ENCODE measurements at places on chromosomes 13 and 19.

DNA sequence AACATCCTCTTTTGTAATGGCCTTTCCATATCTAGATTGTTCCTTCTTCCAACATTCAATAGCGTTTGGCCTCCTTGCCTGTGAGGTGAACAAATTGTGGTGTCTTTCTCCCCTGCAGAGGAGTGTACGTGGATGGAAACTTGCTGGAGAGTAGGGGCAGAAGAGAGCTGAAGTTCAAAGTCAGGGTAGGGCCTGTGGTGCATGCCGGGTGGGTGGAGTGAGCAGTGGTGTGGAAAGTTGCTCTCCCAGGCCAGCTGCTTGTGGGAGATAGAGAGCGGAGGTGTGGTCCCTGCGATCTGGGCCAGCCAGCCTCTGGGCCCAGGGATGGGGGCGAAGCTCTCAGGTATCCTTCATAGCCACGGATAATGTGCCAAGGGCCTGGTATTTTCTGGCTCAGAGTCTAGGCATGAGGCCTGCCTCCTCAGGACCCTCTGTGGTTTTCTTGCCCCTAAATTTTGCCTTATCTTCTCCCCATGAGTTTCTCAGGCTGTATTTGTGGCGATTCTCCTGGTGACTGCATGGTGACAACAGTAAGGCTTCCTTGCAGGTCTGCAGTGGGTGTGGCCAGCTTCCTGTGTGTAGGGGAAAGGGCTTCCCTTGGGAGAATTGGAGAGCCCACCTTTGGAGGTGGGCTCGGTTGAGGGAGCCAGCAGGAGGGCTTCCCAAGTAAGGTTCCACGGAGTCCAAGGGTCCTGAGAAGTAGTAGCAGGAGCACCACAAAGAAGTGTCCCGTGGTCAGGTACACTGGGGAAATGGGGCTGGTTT, 6.7 kb downstream of the RGCC start:
- no peak for ATAC-seq

GRCh38 chr13:34672631-34673030, 269.4 kb upstream of the NBEA start:
- no peak for ATAC-seq

GRCh38 chr19:9847087-9847671, 12.1 kb downstream of the PIN1 start:
- ATAC-seq: peak; percentile 81

DNA sequence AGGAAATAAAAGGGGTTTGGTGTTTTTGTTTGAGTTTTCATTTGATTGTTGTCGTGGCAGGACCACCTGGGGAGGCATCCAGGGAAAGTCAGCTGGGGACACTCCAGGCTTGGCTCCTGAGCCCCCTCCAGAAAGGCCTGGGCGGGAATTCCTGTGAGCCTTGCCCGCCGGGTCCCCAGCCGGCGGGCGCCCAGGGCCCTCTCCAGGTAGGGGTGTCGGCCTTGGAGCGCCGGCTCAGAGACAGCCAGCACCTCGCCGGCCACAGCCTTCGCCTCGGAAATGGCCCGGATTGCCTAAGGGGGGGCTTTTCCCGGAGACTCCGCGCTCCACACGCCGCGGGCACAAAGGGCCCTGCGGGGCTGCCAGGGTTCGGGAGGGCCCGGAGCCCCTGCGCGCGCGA, 125.0 kb downstream of the TNFRSF19 start:
- no peak for ATAC-seq

GRCh38 chr13:97385146-97385545, 48.8 kb upstream of the RAP2A start:
- ATAC-seq: no peak

- no peak for ATAC-seq
Observed at GRCh38 chr19:37221136-37221535, 3.1 kb downstream of the ZNF383 start.

- ATAC-seq: no peak
Observed at GRCh38 chr19:35231956-35232645, 3.6 kb upstream of the FAM187B start.

- ATAC-seq: no peak
Observed at GRCh38 chr13:78319101-78319627, 284.2 kb downstream of the POU4F1 start.

DNA sequence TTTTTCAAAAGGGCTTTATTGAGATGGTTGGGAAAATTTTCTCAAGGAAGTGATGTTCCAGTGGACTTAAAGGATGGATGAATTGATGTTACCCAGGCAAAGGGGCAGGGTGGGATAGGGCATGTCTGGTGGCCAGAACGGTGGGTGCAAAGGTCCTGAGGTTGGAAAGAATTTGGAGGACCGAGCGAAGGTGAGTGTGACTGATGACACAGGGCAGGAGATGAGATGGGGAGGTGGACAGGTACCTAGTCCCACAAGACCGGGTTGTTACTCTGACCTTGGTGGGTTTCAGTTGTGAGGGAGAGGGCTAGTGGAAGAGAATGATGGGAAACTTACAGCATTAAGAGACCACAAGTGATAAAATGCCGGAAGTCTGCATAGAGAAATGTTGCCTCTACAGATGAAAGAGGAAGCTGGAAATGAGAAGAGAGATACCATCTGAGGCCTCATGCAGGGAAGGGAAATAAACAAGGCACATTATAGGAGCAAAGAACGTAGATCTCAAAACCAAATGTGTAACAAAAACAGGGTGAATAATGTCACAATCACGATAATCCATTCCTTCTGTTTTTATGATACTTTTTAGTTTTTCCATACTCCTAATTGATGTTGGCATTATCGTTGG, 4.5 kb downstream of the ADGRE1 start:
- ATAC-seq: no peak

DNA sequence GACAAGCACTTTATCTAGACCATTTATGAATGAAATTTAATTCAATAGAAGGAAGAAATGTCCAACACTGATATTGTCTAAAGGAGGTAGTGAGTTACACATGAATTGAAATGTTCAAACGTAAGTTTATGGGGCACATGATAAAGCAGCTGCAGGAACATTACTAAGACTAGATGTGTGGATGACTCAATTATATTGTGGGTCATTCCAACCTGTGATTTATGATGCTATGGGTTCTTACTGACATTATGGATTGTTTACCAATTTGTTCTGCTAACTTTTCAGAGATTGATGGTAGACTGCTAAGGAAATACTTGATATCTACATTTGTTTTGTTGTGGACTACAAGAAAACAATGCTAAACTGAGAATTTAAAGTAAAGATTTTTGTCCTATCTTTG, 56.1 kb upstream of the ATXN8OS start:
- no peak for ATAC-seq

- ATAC-seq: no peak
Observed at GRCh38 chr13:109483284-109483683, 303.1 kb downstream of the IRS2 start.

DNA sequence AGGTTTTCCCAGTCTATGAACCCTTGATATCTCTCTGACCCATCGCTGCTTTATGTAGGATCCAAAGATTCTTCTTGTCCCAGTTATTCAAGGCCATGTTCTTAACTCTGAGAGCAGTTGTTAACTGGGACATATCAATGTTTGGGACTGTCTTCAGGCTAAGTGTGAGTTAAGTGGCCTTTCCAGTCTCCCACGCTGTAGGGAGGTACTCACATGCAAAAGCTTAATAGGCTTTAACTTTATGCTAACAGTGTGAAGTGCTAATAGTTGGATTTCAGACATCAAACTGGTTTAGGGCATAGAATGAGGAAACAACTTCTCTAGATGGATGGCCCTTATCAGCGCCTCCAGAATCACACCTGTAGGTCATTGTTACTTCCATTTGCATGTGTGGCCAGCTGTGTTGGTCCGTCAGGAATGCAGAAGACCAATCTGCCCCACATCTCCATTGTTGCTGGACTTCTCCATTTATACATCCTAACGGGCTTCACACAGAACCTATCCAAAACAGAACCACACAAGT, 104.7 kb upstream of the MBNL2 start:
- no peak for ATAC-seq

DNA sequence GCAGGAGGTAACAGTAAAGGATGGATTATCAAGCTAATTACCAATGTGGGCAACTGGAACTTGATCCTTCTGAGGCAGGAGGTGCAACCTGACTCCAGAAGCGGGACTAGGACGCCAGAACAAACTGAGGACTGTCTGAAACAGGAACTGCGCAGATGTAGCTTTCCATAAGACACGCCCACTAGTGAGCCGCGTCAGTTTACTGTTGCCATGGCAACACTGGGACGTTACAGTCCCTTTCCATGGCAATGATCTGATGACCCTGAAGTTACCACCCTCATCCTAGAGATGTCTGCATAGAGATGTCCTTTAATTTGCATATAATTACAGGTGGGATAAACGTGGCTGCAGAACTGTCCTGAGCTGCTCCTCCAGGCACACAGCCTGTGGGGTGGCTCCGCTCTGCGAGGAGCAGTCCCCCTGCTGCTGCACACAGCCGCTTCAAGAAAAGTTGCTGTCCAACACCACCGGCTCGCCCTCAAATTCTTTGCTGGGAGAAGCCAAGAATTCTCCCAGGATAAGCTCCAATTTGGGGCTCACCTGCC, 816.6 kb downstream of the UQCRFS1 start:
- no peak for ATAC-seq

DNA sequence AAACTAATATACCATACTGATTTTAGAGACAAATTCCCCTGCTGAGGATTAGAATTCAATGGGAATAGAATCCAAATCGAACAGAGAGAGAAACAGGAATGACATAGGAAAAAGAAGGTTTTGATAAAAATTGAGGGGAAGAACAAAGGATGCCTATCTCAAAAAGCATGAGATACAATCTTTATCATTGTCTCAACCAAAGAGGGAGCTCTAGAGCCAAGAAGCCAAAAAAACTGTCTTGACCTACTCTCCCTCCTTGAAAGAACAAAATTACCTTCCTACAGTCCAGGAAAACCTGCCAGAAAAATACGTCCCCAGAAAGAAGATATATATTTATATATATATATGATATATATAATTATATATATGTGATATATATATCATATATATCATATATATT, 39.2 kb upstream of the MIR17HG start:
- no peak for ATAC-seq

DNA sequence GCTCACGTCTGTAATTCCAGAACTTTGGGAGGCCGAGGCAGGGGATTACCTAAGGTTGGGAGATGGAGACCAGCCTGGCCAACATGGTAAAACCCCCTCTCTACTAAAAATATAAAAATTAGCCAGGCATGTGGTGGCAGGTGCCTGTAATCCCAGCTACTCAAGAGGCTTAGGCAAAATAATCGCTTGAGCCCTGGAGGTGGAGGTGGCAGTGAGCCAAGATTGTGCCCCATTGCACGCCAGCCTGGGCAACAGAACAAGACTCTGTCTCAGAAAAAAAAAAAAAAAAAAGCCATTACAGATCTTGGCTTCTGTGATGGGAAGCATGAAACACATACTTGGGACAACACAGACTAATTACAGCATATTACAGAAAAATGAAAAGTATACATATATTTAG, 1404.5 kb upstream of the SPRY2 start:
- no peak for ATAC-seq

DNA sequence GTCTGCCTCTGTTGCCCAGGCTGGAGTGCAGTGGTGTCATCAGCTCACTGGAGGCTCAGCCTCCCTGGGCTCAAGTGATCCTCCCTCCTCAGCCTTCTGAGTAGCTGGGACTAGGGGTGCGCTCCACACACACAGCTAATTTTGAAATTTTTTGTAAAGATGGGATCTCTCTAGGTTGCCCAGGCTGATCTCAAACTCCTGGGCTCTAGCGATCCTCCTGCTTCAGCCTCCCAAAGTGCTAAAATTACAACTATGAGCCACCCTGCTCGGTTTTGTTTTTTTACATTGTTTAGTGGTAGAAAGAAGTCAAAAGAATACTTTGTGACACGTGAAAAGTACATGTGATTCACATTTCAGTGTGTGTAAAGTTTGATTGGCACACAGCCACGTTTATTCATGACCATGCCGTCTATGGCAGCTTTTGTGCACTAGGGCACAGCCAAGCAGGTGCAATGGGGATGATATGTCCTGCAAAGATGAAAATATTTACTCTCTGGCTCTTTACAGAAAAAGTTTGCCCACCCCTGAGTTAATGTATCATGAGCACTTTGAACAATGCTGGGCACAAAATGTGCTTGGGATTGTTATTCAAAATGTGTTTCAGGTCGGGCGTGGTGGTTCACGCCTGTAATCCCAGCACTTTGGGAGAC, 16.2 kb upstream of the NFIC start:
- peak; percentile 77 for ATAC-seq

- ATAC-seq: peak; percentile 28
Observed at GRCh38 chr19:15304140-15304705, 28.1 kb downstream of the BRD4 start.

- ATAC-seq: no peak
Observed at GRCh38 chr19:13132471-13133180, 14.6 kb downstream of the NACC1 start.

- ATAC-seq: no peak
Observed at GRCh38 chr13:114285166-114285808, 3.9 kb downstream of the UPF3A start.

- no peak for ATAC-seq
Observed at GRCh38 chr13:111853721-111854120, 213.2 kb upstream of the SOX1 start.

DNA sequence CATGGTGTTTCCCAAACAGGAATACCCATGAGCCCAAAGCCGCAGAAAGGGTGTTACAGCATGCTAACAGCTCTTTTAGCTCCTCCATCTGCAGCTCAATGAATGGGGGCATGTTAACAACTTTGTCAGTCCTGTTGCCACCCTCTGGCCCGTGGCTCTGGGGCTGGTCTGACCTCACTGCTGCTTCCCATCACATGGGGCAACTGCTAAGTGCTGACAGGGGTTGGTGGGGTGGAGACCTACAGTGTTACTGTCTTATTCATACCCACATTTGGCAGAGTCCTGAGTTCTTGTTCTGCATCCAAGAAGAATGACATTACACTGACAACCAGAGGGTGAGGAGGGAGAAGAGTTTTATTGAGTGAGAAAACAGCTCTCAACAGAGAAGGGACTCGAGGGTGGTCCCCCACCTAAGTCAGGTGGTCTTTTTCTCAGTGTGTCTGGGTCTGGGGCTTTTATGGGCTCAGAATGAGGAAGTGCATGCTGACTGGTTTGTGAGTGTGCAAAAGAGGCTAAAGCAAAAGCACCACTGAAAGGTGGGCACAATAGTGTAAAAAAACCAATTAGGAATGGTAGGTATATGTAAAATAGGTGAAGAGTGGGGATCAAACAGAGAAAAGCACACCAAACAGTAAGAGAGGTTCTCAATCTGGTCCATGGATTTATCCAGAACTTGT, 1952.0 kb upstream of the PCDH20 start:
- no peak for ATAC-seq

GRCh38 chr19:1840541-1841115, 7.7 kb downstream of the REXO1 start:
- peak; percentile 37 for ATAC-seq

DNA sequence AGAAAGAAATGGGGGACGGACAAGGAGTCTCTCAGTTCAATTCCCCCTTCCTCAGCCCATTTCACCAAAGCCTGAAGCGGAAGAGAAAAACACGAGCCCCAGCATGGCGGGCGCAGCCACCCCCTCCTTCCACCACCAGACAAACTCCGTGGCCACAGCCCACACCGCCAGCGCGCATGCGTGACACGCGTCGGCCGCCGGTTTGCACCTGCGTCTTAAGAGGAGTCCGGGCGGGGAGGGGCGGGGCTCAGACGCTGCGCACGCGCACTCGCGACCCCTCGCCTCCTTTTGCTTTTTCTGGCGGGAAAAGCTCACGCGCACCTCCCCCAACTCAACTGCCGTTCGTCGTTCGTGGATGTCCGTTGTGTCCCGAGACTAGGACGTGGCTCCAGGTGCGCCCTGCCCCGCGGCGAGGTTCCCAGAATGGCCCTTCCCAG, at the start of gene KASH5:
TSS of gene KASH5 (plus strand) at position 314 of the 437 bp plus-strand sequence. CDS start 2,635 bp downstream, outside the sequence.
- ATAC-seq: peak; percentile 74

All from gastroesophageal sphincter (tissue), 4 donors.